ENCODE measurements at places on chromosomes 2 and 18.

DNA sequence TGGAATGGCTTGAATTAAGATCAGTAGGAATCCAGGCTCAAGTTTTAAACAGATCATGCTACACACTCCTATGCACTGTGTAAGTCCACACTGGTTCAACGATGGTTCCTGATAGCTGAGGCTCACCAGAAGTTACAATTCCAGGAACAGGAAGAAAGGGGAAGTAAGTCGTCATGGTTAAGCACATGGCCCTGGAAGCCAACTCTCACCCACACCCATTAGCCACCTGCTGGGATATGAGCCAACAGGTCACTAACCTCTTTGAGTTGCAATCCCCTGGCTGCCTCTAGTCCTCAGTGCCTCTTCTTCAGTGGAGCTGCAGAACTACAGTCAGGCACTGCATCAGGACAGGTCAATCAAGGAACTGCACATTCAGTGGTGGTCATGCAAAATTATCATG lies 133.5 kb downstream of the TMEM182 start:
- DNase-seq: no peak

- DNase-seq: no peak
Observed at GRCh38 chr2:101427743-101428142, 40.4 kb upstream of the CREG2 start.

- no peak for DNase-seq
Observed at GRCh38 chr18:3066341-3067110, 53.6 kb upstream of the LPIN2 start.

- DNase-seq: no peak
Observed at GRCh38 chr2:168895771-168896170, 5.3 kb upstream of the G6PC2 start.

DNA sequence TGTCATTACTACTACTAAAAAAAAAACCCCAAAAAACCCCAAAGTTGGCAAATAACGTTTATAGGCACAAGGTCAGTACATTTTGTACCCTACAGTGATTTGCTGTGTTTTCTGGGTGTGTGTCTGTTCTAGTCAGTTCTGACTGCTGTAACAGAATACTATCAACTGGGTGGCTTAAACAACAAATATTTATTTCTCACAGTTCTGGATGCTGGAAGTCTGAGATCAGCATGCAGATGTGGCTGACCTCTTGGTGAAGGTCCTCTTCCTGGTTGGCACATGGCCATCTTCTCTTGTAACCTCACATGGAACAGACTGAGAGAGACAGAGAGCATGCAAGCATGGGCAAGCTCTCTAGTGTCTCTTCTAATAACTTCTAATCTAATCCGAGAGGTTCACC lies 103.1 kb downstream of the CERS6 start:
- DNase-seq: no peak

GRCh38 chr2:42902939-42903709 lies 110.7 kb upstream of the HAAO start:
- no peak for DNase-seq

DNA sequence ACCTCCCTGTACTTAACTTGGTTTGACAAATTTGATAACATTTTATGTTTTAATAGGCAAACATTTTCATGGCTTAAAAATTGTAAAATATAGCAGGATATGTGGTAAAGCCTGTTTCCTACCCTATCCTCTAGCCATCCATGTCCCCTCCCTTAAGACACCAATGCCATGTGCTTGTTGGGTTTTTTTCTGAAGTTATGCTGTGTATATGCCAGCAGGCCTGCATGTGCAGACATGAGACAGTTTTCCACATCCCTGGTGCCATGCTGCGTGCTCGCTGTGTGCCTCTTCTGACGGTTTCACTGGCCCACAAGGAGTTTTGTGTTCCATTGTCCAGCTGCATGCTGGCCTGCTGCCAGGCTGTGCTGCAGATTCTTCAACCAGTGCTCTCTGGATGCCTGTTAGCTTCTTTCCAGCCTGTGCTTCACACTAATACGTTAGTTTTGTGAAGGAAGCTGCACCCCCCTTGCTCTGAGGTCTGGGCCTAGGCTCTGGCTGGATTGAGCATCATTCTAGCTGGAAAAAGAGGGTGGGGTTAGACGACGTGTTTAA lies 16.9 kb downstream of the INPP4A start:
- no peak for DNase-seq

DNA sequence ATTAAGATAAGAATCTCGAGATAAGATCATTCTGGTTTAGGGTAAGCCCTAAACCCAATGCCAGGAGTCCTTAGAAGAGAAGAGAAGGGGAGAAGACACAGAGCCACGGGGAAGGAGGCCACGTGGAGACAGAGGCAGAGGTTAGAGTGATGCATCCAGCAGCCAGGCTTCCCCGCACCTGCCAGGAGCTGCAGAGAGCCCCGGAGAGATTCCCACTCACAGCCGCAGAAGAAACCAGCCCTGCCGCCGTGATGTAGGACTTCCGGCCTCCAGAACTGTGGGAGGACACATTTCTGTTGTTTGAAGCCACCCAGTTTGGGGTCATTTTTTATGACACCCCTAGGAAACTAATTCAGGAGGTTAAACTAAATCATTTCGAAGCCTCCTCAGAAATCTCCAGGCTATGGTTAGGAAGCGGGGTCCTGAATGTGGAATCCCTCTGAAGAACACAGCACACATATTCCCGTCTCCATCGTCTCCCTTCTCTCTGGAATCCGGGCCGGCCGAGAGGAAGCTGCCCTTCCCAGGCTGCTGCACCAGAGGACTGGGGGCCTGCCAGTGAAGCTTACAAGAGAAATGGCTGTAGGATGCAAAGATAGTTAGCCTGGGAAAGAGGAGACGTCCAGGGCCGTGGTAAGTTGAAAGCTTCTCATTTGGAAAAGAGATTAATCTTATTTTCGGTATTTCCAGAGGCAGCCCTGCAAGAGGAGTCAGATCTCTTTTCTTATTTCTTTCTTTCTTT lies 156.6 kb downstream of the TWIST2 start:
- DNase-seq: no peak

DNA sequence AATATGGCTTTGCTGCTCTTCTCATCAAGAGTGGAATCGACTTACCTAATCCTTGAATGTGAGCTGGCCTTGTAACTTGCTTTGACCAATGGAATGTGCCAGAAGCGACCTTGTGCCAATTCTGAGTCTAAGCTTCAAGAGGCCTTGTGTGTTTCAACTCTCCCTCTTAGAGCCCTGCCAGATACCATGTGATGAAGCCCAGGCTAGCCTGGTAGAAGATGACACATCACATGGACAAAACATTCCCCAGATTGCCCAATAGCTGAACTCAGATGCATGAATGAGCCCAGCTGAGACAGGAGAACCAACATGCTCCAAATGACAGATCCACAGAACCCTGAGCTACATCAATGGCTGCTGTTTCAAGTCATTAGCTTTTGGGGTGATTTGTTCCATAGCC lies 4.2 kb upstream of the KLHL14 start:
- DNase-seq: no peak

DNA sequence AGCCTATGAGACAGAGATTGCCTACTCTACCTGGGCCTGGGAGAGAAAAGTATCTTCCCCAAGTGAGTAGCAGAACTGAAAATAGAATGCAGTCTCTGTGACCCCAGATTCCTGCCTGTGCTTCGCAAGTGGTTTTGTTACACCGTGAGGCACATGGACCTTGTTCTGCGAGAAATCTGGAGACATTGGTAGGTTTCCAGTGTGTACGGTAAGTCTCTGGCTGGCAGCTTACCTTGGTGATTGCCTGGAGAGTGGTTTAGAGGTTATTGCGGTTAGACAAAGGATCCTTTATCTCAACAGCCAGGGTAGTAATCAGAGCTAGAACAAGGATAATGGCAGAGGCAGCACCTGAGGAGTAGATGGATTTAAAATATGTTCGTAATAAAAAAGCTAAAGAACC lies 606.0 kb upstream of the GCFC2 start:
- DNase-seq: no peak

DNA sequence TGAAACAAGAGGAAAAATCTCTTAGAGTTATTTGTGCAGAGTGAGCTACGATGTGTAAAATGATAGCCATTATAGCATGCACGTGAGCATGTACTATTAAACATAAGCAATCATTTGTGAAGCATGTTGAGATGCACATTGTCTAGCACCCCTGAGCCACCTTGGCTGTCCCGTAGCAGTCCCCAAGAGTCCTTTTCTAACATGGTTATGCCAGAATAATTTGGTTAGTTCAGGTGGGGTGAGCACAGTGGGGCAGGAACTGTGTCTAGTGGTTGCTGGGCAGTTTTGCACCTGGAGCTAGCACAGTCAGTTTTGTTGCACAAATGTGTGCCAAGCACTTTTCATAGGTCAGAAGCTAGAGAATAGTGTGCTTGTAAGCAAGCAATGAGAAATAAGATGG lies 809.8 kb downstream of the RNF144A start:
- no peak for DNase-seq

DNA sequence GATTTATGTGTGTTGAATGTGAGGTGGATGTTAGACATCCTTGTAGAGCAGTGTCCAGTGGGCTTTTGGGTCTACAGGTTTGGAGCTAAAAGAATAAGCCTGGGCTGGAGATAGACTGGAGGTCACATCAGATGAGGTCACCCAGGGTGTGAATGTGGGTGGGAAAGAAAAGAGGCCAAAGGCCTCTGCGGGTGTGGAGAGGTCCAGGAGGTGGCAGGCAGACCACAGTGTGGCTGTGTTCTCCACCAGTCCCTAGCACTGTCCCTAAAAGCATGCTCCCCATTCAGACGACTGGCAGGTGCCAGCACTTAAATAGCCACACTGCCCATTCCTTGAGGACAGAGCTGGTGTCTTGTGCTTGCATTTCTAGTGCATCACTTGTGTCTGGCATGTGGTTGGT lies 4.1 kb downstream of the ATG4B start:
- DNase-seq: no peak

Data from substantia nigra (tissue), 51 donors.